Stimulated activated CD8-positive, alpha-beta memory T cell treated with anti-CD3 and anti-CD28 coated beads, Interleukin-15, amount 100 ng/mL, for 48 hours (primary cell): ENCODE measurements at places on chromosomes 2 and 18.

DNA sequence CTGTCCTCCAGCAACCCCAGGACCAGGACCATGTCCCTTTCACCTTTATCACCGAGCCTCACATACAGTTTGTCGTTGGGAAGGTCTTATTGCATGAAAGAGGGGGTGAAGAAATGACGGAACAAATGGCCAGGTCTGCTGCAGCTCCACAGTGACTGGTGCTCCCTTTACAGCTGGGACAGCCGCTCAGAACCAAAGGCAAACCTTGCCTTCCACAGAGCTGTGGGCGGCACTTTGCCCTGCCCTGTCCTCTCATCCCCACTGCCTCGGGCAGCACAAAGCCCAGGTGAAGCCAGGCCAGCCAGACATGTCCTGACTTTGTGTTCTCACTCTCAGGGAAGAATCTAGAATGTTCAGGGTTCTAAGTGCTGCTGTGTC, 961 bp downstream of the GPR55 start:
- no peak for DNase-seq

DNA sequence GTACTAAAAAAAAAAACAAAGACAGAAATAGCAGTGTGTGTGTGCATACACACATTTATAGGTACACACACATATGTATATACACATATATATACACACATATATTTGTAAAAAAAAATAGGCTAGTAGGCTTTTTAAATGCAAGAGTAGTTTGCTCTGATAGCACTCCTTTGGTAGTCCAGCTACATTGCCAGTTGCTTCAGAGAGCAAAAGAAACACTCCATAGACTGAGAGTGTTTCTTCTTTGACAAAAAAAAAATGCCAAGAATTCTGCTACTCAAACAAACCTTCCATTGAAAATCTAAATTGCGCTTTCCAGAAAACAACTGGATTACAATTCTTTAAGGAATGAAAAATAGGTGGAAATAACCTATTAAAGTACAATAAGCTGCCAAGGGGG, 365.9 kb upstream of the GALNT5 start:
- no peak for DNase-seq

GRCh38 chr2:207474863-207475485, 54.8 kb upstream of the CREB1 start:
- no peak for DNase-seq

- DNase-seq, result no peak
Observed at GRCh38 chr18:27497246-27497645, 312.1 kb upstream of the CHST9 start.

DNA sequence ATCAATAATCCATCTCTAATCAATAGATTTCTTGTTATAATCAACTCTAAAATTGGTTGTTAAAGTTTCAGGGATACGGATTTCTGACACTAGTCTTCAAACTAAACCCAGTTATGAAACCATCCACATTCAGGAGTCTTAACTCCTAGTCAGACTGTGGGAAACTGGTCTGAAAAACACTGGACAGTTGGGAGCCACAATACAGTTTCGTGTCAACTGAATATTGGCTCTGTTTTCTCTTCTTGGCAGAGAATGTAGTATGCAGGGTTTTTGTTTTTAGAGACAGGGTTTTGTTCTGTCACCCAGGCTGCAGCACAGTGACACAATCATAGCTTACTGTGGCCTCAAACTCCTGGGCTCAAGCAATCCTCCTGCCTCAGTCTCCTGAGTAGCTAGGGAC, 123.1 kb downstream of the RTTN start:
- no peak for DNase-seq

- no peak for DNase-seq
Observed at GRCh38 chr2:128392207-128392606, 73.5 kb upstream of the HS6ST1 start.

DNA sequence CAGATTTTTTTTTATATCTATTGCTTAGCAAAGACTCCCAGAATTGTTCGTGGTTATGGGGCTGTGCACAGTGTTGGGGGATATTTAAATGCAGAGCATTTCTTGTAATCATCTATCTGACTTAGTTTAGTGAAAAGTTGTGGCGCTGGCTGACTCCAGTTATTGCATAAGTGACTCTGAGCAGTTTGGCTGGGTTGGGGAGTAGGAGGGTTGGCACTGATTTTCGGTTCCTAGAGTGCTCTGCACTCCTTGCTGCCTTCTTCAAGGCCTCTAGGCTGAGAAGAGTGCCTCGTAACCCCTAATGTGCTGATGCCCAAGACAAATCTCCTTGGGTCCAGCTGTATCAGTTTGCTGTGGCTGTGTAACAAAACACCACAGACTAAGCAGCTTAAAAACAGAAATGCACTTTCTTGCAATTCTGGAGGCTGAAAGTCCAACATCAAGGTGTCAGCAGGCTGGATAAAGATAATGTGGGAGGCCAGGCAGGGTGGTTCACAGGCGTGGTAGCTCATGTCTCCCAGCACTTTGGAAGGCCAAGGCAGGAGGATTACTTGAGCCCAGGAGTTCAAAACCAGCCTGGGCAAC, 6.5 kb upstream of the IMPA2 start:
- no peak for DNase-seq

DNA sequence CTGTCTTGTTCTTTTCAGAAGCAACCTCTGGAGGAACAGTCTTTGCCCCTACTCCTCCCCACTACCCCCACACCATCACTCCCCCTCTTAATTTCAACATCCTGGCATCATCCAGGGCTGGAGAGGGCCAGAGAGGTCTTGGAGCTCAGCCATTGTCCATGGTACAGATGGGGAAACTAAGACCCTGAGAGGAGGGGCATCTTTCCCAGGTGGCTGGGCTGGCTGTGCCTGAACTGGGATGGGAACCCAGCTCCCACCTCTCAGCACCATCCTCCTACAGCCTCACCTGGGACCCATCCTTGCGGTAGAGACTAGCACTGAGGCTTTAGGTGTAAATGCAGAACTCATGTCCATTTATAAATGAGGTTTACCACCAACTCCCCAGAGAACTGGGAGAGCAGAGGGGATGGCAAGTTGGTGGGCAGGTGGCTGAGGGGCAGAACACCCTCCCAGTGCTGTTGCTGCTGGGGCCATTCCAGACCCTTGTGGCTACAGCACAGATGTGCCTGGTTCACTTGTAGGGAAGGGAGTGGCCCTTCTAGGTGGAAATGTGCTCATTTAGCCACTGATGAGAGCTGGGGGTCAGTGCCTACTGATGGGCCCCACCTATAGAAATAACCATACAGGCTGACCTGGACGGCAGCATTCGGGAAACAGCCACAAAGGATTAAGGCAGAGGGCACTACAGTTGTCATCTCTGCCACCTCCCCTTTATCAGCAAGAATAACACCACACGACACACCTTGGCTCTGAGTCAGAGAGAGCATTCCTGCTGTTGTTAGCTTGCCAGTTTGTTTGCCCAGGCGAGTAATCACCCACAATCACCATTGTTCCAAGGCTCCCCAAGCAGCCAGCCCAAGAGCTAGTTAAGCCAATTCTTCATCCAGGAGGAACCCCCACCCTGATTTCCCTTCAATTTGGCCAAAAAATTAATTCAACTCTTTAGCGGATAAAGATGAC, 2.1 kb downstream of the MLPH start:
- DNase-seq, result no peak

- no peak for DNase-seq
Observed at GRCh38 chr18:45416168-45416567, 199.1 kb upstream of the SLC14A2 start.

GRCh38 chr2:96090196-96090926, 26.0 kb downstream of the ADRA2B start:
- DNase-seq, result no peak

- DNase-seq, result no peak
Observed at GRCh38 chr18:56927786-56928185, 219.1 kb upstream of the BOD1L2 start.

- no peak for DNase-seq
Observed at GRCh38 chr2:200042102-200042735, 86.8 kb downstream of the MAIP1 start.

- DNase-seq, result no peak
Observed at GRCh38 chr18:36638224-36638623, 190.6 kb downstream of the TPGS2 start.

- no peak for DNase-seq
Observed at GRCh38 chr2:48712151-48712550, 43.4 kb downstream of the LHCGR start.

- no peak for DNase-seq
Observed at GRCh38 chr2:6878549-6878948, 972 bp downstream of the RSAD2 start.

GRCh38 chr2:61763605-61764034, 90.2 kb downstream of the FAM161A start:
- no peak for DNase-seq

GRCh38 chr2:109439390-109439786, 174.4 kb downstream of the SEPTIN10 start:
- DNase-seq, result no peak

DNA sequence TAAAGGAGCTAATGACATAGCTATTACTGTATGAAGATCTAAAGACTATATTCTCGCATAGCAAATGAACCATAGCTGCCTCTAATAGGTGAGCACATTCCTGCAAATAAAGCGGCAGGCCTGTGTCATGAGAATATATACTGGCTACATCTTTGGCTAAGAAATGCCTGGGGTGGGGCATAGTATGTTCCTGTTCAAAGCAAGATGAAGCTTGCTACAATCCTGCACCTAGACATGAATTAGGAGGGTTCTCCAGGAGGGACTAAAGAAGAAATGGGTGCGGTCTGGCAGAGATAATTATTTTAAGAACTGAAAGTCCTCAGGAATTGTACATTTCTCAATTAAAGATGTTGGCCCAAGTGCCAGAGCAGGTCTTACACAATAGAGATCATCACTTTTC, 46.8 kb upstream of the PLA2R1 start:
- DNase-seq, result no peak

- DNase-seq, result no peak
Observed at GRCh38 chr2:171957061-171957460, 34.8 kb downstream of the HAT1 start.

DNA sequence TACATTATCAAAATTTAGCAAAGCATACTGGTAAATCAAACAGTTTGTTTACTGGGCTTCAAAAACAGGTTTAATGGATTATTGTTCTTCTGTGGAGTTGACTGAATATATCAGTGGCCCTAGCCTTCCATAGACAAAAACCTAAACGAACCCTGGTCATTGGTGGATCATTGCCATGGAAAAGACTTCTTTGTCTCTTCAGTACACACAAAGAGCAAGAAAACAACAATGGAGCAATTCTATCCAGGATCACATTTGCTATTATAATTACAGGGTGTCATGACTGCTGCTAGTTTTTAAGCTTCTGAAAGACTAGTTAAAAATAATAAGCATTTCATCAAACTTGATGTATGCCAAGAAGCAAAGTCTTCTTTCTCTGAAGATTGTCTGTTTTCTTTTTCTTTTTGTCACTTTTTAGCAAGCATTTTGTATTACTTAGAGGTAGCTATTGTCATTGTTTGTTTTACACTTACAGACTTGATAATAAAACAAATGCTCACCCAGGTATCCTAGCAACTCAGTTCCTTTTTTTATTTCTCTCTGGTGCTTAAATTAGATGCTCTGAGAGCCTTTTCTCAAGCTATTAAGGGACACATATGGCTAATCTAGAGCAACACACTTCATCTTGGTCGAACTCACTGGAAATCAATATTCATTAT, 1228.7 kb upstream of the DDX18 start:
- no peak for DNase-seq

DNA sequence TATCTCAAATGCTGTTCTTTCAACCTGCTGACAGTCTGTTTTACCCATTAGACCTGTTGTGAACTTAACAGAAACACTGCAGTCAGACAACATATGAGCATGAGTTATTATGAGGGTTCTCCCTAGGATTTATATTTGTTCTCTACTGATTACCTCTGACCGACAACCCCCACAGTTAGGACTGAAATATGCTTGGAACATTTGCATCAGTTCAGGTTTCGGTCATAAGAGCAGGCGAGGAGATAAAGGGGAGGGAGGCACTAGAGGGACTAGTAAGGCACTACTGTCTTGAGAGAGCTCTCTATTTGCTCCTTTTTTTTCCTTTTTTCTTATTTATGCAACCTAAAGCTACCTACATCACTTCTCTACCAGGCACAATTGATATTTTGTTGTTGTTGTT, 133.2 kb upstream of the REG3G start:
- DNase-seq, result no peak

GRCh38 chr2:35462226-35462998, 893.2 kb upstream of the CRIM1 start:
- no peak for DNase-seq

DNA sequence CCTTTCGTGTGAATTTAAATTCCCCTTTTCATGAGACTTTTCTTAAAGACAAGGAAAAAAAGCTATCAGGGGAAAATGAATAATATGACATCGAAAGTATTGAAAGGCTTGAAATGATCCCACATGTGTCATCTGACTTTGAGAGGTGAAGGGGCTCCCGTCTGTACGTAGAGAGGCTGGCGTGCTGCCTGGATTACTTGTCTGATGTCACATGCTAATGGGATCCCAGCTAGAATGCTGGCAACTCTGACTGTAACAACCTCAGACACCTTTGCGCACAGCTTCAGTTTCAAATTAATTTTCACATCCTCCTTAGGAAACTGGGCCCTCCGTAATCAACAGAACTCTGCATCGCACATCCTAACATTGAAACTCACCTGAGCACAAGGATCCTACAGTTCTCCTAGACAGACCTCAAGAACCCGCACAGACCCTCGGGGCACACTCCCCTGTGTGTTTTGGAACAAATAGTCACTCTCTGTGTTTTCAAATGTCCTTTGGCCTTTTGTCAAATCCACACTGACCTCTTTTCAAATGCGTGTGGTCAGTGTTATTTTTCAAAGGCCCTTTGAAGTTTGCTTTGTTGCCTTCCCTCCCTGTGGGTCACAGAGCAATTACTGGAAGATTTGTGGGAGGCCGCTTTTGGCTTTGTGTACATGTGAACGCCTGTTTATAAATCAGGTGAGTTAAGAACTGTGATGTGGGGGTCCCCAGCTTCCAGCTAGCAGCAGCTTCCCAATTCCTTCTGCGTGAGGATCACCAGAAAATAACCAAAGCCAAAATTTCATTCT, 65.9 kb downstream of the IL1R2 start:
- DNase-seq, result no peak

DNA sequence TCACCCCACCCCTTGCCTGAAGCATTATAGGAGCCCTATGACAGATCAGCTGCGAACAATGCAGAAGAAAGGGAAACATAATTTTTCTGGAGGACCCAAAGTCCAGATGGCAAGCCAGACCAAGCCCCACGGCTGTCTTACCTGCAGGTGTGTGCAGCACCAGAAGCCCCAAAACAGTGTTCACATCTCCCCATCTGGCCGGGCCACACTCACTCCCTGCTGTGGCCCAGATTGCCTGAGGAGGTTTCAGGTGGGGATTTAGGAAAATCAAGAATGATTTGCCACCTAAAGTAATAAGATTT, 11.7 kb upstream of the STK17B start:
- DNase-seq, result no peak
